ENCODE measurements at places on chromosomes 4 and X.

GRCh38 chrX:111041018-111041462 lies 55.0 kb upstream of the PAK3 start:
- no peak for DNase-seq

- DNase-seq, result no peak
Observed at GRCh38 chr4:82499738-82500434, 61.9 kb downstream of the TMEM150C start.

GRCh38 chr4:155038459-155038858 lies 170.0 kb upstream of the NPY2R start:
- no peak for DNase-seq

- no peak for DNase-seq
Observed at GRCh38 chr4:119130365-119131065, 5.1 kb upstream of the MYOZ2 start.

- no peak for DNase-seq
Observed at GRCh38 chr4:121785479-121785878, 15.6 kb upstream of the EXOSC9 start.

DNA sequence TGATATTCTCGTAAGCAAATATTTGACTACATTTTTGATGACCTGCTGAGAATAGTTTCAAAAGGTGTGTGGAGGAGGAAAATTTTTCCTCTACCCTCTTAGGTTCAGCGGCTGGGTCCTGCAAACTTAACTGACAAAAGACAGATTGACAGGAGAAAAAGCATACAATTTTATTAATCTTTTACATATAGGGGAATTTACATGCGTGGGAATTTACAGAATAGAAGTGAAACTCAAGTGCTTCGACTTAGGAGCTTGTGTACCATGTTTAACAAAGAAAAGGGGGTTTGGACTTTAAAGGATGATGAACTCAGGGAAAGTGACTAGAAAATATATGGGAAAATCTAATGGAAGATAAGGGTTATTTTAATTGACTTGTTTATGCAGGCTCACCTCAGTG lies 2.5 kb downstream of the HERC6 start:
- DNase-seq, result no peak

Measured in cerebellar nuclear complex (tissue), 1 donor.